ENCODE measurements at places on chromosomes 1 and 21. TPM values are rescaled to one million over a fixed set of nuclear protein-coding genes. Genes with fewer than 3 reads are reported as not detected.

The BRDT gene
- not detected for total RNA-seq

The CD84 gene
- not detected for total RNA-seq

The COL16A1 gene
- 365 TPM for total RNA-seq

The OR10K2 gene
- total RNA-seq, result not detected

DNA sequence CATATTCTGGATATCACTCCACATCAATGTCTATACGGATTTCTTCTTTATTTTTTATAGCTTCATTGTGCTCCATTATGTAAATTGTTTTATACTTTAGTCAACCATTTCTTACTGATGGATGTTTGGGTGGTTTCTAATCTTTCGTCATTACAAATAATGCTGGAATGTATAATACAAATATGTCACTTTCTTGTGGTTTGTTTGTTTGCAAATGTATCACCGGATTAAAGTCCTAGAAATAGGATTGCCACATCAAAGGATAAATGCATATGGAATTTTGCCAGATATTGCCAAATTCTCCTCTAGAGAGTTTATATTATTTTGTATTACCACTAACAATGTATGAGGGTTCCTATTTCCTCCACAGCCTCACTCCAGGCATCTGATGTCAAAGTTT lies 48.7 kb upstream of the PRDM2 start:
- peak; percentile 86 for DNase-seq

The NR5A2 gene
- 0.03 TPM for total RNA-seq

DNA sequence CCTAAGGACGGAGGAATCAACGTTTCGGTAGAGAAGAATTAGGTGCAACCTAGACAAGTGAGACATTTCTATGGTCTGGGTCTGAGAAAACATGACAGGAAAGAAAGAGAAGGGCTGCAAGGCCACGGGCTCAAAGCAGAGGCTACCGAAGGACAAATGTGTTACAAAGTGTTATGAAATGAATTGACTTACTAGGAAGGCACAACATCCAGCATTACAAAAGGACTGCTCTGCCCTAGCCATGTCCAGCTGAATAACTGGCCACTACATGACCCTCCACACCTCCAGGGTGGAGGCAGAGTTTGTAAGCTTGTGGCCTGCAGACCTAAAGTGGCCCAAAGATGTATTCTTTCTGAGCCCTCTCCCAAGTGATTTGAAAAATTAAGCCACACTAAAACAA lies 133.6 kb downstream of the GDAP2 start:
- DNase-seq, result no peak

DNA sequence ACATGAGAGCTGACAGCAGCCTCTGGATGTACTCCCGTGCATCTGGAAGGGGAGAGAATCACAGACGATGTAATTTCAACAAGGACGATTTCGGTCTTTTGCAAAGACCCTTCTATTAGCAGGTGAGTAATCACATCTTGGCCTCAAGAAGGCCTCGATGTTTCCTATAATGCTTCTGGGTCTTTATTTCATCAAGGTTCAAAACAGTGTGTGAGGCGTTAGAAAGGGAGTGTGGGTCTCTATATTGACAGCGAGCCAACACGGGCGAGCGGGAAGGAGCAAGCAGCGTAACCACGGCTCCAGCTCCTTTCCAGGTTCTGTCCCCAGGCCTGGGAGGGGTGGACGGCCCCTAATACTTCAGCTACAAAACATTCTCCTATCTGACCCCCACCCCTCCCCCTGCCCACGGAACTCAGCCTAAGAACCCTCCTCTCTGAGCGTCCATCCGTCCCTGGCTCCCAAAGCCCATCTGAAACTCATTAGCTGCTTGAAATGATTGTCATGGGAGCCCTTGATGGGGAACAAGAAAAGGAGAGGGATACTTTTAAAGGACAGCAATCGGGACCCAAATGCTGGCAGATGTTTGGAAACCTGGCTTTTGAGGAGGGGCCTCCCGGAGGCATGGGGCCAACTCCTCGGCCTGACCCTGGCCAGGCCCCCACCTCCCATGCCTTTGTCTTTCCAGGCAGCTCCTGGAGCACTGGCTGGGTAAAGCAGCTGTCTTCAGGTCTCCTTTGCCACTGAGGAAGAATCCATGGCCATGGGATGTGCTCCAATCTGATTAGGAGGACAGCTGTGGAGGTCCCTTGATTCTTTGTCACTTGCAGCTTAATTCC lies 250.8 kb downstream of the FOXD2 start:
- DNase-seq, result no peak

The HEYL gene
- total RNA-seq, result 12.7 TPM

- no peak for DNase-seq
Measured at GRCh38 chr1:212539737-212540430, 68.7 kb upstream of the ATF3 start.

DNA sequence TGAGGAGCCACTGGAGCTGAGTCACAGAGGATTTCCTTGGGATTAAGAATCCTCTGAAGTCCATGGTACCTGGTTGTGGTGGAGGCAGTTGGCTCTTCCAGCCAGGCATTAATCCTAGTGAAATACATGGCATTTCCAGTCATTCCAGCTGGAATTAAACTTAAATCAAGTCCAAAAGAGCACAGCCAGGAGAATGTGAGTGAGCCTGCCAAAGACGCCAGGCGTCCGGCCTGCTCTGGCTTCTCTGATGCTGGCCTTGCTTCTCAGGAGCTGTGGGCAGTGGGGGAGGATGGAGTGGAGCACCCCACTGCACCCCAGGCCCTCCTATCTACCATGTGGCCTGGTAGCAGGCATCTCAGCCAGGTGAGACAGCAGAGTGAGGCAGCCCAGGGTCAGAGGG lies 23.4 kb upstream of the TENT5C start:
- no peak for DNase-seq

DNA sequence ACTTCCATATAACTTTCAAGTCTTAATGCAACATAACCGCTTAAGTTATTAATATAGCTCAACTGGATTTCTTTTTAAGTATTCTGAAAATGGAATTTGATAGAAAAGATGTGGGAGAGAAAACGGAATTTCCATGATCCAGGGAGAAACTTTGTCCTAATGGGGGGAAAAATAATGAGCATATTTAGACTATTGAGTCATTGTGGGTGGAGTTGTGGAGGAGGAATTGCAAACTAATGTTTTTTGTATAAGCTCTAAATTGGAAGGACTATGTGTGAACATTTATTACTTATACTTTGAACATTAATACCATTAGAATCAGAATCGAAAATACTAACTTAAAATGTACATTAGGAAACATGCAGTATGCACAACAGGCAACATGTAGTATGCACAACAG lies 159.9 kb upstream of the NEGR1 start:
- no peak for DNase-seq

DNA sequence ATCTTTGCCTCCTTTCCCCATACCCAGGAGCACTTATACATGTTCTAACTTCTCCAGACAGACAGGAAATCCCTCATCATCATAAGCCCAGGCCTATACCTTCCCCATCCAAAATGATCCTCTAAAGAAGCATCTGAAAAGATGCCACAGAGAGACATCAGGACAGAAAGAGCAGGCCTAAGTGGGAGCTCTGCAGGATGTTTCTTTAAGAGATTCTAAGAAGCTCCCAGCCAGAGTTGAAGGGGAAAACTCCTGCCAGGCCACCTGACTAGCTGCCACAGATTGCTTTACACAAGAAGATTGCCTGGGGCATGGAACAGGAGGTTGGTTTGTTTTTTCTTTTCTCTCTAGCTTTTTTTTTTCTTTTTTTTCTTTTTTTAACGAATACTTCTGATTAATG lies 275.8 kb downstream of the VAV3 start:
- no peak for DNase-seq

GRCh38 chr21:44730951-44731579 lies 19.7 kb upstream of the TSPEAR start:
- no peak for DNase-seq

DNA sequence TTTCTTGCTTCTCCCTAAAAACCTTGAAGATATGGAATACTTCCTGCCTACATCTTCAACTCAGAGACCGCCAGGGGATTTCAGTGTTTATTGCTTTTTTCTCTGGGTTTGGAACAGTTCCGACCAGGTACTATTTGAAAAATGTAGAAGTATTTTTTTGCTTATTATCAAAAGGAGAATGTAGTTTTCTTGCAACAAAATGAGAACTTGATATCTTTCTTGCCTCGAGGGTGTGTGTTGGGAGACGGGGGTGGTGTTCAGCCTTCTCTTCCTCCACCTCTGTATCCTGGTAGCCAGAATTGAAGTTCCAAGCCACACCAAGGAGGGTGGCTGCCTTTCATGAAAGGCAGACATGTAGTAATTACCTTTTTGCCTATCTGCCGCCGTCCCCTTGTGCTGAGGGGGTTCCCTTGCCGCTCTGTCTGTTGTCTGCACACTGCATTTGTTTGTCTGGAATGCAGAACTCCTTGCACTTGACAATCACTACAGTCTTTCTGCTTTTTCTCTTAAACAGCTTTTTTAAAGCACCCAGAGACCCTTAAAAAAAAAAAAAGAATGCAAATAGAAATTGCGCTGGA lies 212.1 kb downstream of the PBX1 start:
- DNase-seq, result peak; percentile 61

DNA sequence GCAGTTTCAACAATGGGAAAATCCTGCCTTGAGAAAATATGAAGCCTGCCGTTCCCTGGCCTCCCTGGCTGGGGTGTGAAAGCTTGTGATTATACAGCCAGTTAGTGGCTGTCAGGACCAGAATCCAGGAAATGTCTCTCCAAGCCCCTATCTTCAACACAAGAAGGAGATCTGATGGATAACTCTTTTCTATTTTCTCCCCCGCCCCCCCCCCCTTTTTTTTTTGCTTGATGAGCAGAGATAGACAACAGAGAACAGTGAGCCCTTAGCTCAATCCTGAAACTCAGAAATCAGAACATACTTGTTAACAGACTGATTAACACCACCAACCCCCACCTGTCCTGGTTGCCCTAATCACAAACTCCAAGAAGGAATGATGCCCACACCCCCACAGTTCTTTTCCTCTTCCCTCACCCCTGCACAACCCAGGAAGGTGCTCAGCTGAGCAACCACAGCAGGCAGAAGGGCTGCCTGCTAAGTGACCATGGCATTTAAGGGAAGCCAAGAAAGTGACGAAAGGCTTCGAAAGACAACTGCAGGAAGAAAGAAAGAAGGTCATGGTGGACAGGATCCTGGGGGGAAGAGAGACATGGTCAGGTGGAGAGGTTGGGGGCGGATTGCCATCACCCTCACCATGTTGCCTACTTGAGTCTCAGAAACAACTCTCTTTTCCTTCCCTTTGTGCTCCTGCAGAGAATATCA lies 12.3 kb upstream of the DENND2D start:
- DNase-seq, result no peak

- no peak for DNase-seq
Measured at GRCh38 chr1:177865807-177866206, 104.1 kb downstream of the SEC16B start.

- DNase-seq, result no peak
Measured at GRCh38 chr1:151290709-151291303, 8.7 kb downstream of the ZNF687 start.

The HES2 gene
- 0.03 TPM for total RNA-seq

- DNase-seq, result no peak
Measured at GRCh38 chr1:161482610-161483009, 22.6 kb upstream of the FCGR2A start.

The RASSF5 gene
- total RNA-seq, result 2.7 TPM

GRCh38 chr1:202247104-202247503 lies 53.5 kb downstream of the LGR6 start:
- no peak for DNase-seq
